Sciatic nerve (tissue), 2 donors: ENCODE measurements at places on chromosomes 7 and 10. TPM values are rescaled to one million over a fixed set of nuclear protein-coding genes. Genes with fewer than 3 reads are reported as not detected.
A peak's percentile ranks its signal among the peaks of the same experiment; 100 is the strongest.

GRCh38 chr7:92973974-92974373 lies 137.6 kb upstream of the CDK6 start:
- no peak for DNase-seq

SPAM1 gene
- total RNA-seq, result not detected

NKX1-2 gene
- total RNA-seq, result not detected

GRCh38 chr10:30330497-30331168 lies 18.4 kb downstream of the MTPAP start:
- no peak for DNase-seq

DNA sequence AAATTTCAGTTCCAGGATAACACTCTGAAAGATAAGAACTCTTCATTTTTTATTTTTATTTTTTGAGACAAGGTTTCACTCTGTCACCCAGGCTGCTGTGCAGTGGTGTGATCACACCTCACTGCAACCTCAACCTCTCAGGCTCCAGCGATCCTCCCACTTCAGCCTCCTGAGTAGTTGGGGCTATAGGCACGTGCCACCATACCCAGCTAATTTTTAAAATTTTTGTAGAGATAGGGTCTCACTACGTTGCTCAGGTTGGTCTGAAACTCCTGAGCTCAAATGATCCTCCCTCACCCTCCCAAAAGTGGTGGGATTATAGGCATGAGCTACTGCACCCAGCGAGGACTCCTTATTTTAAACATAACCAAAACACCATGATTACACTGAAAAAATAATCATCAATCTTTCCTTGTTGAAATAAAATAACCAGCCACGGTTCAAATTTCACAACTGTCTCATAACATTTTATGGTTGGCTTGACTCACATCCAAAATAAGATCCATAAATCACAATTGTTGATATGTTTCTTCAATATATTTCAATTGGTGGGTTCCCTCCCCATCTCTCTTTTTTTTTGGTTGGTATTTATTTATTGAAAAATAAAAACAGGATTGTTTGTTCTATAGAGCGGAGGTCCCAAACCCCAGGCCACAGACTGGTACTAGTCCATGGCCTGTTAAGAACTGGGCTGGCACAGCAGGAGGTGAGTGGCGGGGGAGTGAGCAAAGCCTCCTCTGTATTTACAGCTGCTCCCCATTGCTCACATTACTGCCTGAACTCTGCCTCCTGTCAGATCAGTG lies 60.1 kb upstream of the FAM171A1 start:
- no peak for DNase-seq

RBP4 gene
- 42.7 TPM for total RNA-seq

DNA sequence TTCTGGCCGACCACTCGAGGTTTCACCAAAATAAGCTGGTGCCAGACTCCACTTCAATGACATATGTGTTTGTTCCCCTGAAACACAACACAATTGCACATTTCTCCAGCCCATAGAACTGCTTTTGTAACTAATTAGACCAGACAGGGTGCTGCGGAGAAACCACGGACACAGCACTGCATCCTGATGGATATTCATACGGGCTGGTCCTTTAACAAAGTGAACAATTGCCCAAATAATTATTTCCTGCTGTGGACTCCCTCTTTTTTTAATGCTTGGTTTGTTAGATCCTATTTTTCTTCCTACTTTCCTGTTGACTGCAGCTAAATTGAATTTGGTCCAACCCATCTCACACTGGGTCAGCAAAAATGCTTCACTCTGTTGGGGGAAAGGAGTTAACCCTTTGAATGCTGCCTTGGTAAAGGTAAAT lies 198.6 kb upstream of the BMPER start:
- DNase-seq, result no peak

- no peak for DNase-seq
Measured at GRCh38 chr10:95782318-95782717, 26.4 kb downstream of the ENTPD1 start.

TAS2R5 gene
- total RNA-seq, result 6.2 TPM

DNA sequence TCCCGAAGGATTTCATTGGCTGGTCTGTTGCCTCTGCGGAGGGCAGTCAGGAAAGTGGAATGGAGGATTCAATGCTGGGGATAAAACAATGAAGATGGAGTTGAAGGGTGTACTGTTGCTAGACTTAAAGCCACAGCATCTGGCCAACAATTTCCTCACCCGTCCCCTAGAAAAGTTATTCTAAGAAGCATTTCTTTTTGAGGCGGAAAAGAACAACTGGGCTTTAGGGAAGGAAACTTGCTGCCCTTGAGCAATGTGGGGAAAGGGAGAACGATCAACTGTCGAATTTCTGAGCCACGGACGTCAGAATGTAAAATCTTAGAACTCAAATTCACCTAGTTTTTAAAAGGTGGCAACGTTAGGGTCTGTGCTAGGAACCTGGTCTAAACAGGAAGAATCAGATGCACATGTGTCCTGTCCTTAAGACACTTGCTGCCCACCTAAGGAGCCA lies 664 bp downstream of the FMC1 start:
- DNase-seq, result no peak

- DNase-seq, result peak; percentile 37
Measured at GRCh38 chr10:80473692-80474596, 19.8 kb downstream of the TSPAN14 start.

GRCh38 chr10:125002047-125002422 lies 60.1 kb downstream of the ZRANB1 start:
- DNase-seq, result peak; percentile 58

DNA sequence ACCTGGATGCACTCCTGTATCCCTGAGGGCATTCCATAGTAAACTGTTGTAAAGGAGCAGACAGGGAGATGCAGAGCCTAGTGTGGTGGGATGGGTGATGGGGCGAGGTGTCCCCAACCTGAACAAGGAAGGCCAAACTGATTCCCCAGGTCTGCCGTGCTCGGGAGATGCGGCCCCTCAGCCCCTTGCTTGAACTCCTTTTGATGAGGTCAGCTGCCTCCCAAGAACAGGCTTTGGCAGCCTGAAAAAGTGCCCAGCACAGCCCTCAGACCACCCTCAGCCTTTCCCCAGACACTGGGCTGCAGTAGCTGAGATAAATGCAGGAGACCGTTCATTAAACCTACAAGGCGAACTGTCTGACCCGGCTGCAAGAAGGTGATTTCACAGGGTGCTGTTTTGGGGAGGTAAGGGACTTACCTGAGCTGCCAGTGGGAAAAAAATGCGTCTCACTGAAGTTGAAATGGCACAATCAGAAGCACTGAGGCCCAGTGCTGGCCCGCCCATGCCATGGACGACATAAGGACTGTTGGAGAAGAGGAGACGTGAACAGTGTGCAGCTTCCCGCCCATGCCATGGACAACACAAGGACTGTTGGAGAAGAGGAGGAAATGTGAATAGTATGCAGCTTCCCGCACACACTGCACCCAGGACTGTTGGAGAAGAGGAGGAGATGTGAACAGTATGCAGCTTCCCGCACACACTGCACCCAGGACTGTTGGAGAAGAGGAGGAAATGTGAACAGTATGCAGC lies 148.4 kb upstream of the FAM20C start:
- no peak for DNase-seq

SLC35B4 gene
- total RNA-seq, result 14.1 TPM

HOXA11 gene
- 1.3 TPM for total RNA-seq

KDM7A gene
- total RNA-seq, result 24.4 TPM
